ENCODE measurements at places on chromosomes 7 and 10.

DNA sequence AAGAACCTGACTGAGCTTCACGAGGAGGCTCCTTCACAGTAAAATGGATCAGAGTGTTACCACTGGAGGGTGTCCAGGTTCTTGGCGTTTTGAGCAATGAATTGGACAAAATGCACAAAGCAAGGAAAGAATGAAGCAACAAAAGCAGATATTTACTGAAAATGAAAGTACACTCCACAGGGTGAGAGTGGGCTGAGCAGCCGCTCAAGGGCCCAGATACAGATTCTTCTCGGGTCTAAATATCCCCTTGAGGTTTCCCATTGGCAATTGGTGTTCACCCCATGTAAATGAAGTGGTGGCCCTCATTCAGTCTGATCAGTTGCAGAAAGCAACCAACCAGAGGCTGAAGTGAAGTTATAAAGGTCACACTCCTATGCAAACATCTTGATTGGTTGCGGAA is 214.7 kb upstream of the SH2B2 start:
- no peak for DNase-seq

GRCh38 chr10:129523723-129524316 is 56.8 kb downstream of the MGMT start:
- no peak for DNase-seq

DNA sequence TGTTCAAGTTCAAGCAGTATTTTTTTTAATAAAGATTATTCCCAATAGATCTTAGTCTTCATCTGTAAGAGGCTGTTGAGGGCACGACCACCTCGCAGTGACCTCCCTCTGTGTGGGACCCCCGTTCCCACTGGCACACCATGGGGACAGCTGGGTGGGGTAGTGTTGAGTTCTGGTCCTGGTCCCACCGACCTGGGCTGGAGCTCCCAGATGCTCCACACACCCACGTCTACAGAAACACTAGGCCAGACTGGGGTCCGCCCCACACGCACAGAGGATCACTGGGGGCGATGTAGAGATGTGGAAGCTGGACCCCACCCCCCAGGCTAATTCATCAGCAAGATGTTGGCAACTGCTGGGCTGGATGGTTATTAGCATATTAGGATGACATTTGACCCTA is 623.6 kb downstream of the PTPRN2 start:
- DNase-seq, result no peak

- DNase-seq, result no peak
Observed at GRCh38 chr7:27156916-27157701, 634 bp upstream of the HOXA7 start.

DNA sequence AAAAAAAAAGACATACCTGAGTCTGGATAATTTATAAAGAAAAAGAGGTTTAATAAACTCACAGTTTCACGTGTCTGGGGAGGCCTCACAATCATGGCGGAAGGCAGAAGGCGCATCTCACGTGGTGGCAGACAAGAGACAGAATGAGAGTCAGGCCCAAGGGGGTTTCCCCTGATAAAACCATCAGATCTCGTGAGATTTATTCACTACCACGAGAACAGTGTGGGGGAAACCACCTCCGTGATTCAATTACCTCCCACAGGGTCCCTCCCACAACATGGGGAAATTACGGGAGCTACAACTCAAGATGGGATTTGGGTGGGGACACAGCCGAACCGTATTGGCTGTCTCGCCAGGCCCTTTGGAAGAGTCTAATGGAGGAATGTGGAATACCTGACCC is 9.0 kb upstream of the MAFK start:
- no peak for DNase-seq

DNA sequence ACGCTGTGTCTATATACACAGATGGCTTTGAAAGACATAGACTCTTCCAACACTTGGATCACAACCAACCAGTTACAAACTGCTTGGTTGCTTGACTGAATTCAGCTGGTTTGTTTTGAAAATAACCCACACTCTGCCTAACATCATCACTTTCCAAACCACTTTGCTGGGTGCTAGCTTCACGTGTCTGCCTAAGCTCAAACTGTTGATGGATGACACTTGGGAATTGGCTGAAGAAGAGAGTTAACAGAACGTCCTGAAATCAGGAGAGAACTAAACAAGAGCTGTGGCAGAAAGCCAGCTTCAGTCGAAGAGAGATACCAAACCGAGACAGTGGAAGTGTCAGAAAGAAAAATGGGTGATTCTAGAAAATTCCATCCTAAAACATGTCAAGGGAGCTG is 420.8 kb upstream of the AUTS2 start:
- no peak for DNase-seq

GRCh38 chr7:45658716-45659495 is 84.7 kb downstream of the ADCY1 start:
- DNase-seq, result no peak

DNA sequence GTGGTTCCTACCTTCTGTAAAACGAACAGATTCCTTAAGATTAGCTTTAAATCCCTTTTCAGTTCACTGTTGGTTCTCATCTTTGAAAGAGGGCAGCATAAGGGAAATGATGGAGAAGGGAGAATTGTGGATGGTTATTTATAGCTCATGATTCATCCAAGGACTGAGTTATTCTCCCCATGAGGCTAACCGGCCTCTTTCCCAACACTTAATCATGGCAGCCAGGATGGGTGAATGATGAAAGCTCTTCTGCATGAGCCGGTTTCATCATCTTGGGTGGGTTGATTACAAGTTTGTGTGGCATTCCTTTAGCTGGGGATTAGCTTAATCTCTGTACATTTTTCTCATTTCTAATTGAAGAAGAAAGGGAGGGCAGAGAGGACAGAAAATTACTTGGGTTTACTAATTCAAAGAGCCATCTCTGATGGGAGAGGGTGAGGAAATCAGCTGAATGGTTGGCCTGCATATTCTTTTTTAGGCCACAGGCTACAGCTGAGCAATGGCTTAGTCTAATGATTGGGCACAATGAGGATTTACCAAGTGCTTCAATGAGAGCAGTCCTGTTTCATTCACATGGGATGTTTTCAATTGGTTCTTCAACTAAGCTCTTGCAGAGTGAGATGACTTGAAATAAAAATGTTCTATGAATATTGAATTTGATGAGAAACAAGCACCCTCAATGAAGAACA is 250.0 kb downstream of the BMPER start:
- DNase-seq, result no peak

GRCh38 chr7:43296306-43296705 is 183.9 kb downstream of the HECW1 start:
- no peak for DNase-seq

DNA sequence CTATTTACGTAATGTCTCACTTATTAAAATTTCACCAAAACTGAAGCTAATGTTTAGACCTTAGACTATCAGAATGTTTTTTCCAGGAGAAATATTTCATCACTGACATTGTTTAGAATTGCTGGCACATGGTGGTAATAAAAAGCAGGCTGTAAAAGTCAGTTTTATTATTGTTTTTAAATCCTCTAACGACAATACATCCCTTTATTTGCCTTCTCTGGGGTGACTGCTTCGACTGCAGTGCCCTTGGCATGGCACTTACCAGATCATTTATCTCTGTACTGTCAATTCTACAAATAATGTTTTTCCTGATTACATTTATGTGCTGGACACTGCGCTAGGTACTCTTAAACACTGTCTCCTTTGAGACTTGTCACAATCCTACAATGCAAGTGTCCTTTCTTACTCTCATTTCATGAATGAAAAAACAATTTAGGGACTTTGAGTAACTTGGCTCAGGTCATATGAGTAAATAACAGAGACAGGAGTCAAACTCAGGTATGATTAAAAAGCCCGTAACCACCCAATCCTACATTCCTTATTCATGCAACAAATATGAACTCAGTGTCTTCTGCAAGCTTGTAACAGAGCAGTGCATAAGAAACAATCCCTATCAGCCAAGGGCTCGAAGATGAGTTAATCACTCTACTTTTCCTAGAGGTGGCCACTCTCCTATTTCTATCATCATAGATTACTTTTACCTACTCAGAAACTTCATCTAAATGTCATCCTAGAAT is 5.6 kb upstream of the ING3 start:
- no peak for DNase-seq

GRCh38 chr10:103416436-103417147 is 20.2 kb downstream of the PDCD11 start:
- no peak for DNase-seq

- no peak for DNase-seq
Observed at GRCh38 chr7:82539969-82540368, 96.4 kb upstream of the CACNA2D1 start.

DNA sequence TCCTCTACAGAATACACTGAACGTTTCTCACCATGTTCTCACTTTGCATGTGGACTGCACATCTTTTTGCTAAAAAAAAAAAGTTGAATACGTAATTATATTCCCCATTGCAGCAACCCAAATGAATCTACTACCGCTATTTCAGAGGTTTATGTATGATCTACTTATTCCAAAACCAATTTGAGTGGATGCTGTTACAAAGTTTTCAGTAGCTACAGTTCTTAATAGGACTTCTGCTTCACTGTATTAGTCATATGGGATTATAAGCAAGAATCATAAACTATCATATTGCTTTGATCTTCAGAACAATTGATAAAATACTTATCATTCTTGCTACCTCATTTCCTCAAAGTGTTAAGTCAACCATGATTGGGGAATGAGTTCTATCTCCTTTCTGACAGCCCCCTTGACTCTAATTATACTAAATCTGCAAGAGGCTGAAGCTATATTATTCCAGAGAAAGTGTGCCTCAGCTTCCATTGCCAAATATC is 257.0 kb downstream of the PARD3 start:
- no peak for DNase-seq

DNA sequence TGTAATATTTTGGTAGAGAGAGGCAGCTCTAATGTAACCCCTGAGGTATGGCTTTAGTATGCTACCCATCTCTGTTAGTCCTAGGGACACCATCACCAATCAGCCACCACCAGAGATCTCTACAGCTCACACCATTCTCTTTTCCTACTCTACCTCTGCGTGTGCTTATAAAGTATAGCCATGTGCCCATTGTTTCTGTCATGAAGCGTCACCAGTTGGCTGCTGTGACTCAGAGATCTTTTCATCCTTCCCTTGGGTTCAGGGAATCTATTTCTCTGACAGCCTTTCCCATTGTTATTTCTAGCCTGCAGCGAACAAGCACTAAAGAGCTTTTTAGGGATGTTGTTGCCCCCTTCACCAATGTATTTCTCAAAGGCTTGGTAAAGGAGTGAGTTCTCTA is 103.3 kb downstream of the TPST1 start:
- no peak for DNase-seq

GRCh38 chr7:28105234-28105633 is 75.4 kb downstream of the JAZF1 start:
- DNase-seq, result no peak

GRCh38 chr10:101646364-101646763 is 48.6 kb downstream of the FBXW4 start:
- DNase-seq, result no peak
